ENCODE measurements at places on chromosomes 2 and 18. TPM values are rescaled to one million over a fixed set of nuclear protein-coding genes. Genes with fewer than 3 reads are reported as not detected.

PFN4 gene
- total RNA-seq, result 0.56 TPM

IRS1 gene
- 0.31 TPM for total RNA-seq

GPR55 gene
- 0.18 TPM for total RNA-seq

WNT10A gene
- not detected for total RNA-seq

SERPINB10 gene
- total RNA-seq, result not detected

LIMS3 gene
- 0.74 TPM for total RNA-seq

VWA3B gene
- total RNA-seq, result not detected

SP9 gene
- total RNA-seq, result 0.18 TPM

CROCC2 gene
- not detected for total RNA-seq

DNAH6 gene
- 0.49 TPM for total RNA-seq

C1QL2 gene
- not detected for total RNA-seq

SPATA3 gene
- not detected for total RNA-seq

Measured in K562 (cell line).